ENCODE measurements at places on chromosomes 4 and X. TPM values are rescaled to one million over a fixed set of nuclear protein-coding genes. Genes with fewer than 3 reads are reported as not detected.

The LARP1B gene
- total RNA-seq, result 44.4 TPM

The MMRN1 gene
- 4.9 TPM for total RNA-seq

The NLGN3 gene
- not detected for total RNA-seq

The ZCCHC18 gene
- total RNA-seq, result not detected

The DMRTC1B gene
- total RNA-seq, result 4.1 TPM

The ETNPPL gene
- not detected for total RNA-seq

All from transverse colon (tissue), 4 donors.